ENCODE measurements at places on chromosomes 2 and 18. TPM values are rescaled to one million over a fixed set of nuclear protein-coding genes. Genes with fewer than 3 reads are reported as not detected.

DNA sequence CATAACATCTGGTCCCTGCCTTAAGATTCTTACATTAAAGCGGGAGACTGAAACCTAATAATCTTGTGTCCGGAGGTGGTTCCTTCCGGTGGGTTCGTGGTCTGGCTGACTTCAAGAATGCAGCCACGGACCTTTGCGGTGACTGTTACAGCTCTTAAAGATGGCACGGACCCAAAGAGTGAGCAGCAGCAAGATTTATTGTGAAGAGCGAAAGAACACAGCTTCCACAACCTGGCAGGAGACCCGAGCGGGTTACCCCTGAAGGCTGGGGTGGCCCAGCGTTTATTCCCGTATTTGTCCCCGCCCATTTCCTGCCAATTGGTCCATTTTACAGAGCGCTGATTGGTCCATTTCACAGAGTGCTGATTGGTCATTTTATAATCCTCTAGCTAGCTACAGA, 122.3 kb upstream of the SIX2 start:
- no peak for DNase-seq

- DNase-seq: peak; percentile 74
These were observed 56.2 kb downstream of the KCNG2 start for GRCh38 chr18:79853993-79854364.

DNA sequence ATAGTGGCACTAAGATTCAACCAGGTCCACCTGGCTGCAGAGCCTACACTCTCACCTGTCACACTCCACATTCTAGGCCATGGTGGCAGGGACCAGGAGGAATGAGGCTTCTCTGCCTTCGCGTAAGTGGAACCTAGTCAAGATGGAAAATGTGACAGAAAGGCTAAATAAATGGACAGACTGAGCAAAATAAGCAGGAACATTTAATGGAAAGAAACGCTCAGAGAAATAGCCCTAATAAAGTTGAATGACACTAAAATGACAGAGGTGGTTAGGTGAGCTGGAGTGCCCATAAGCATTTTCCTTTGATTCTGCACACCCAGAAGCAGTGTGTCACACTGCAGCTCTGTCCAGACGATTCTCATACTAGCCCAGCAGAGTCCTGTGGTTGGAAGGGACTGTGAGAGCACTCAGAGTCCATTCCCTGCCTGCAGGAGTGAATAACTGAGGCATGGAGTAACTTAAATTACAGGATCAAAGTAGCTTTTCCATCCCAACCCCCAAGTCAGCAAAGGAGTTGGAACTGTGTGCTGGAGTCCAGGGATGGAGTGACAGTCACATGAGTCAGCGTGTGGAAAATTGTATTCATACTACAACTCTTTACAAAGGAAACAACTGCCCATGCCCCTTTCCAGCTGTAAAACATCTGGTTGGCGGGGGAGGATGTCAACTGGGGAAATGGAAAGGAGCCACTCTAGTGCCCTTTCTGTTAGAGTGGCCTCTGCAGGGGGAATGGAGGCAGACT, 105.4 kb upstream of the LGALSL start:
- no peak for DNase-seq

- DNase-seq: no peak
These were observed 13.1 kb downstream of the CFLAR start for GRCh38 chr2:201128933-201129505.

The POMC gene
- 8.3 TPM for total RNA-seq

The GPR75 gene
- 1.2 TPM for total RNA-seq

The DCDC2C gene
- not detected for total RNA-seq

The DPP10 gene
- total RNA-seq: 6.6 TPM

The CHST9 gene
- 0.42 TPM for total RNA-seq

The MREG gene
- total RNA-seq: 1.2 TPM
